ENCODE measurements at places on chromosomes 6 and 20.

DNA sequence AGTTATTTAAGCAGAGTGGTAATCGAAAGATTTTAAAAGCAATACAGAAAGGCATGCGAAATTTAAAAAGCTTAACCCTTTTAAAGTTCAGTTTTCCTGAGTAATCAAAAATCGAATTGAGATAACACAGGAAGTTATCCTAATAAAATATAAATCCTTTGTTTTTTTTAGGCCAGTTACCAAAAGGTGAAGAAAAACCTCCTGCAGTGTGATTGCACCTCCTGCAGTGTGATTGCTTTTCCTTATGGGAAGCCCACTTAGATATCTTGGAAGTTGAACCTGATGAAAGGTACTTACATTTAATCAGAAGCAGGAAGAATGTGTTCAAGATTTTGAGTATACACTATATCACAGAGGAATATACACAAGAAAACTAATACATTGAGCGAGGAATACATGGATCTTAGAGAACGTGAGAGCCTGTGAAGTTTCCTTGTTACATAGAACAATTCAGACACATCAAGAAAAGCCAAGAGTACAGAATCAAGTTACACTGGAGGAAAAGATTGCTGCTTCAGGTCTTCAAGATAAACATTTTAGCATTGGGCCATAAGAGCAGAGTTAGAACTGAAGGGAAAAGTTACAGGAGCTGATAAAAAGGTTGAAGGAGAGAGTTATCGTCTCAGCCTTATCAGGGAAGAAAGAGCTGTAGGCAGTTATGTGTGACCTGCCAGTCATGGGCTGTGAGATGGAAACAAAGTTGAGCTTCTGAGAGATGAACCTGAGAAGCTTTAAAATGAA, 7.7 kb upstream of the TMEM181 start:
- no peak for DNase-seq

- DNase-seq: no peak
These were observed 621.9 kb upstream of the CITED2 start for GRCh38 chr6:139996253-139996834.

DNA sequence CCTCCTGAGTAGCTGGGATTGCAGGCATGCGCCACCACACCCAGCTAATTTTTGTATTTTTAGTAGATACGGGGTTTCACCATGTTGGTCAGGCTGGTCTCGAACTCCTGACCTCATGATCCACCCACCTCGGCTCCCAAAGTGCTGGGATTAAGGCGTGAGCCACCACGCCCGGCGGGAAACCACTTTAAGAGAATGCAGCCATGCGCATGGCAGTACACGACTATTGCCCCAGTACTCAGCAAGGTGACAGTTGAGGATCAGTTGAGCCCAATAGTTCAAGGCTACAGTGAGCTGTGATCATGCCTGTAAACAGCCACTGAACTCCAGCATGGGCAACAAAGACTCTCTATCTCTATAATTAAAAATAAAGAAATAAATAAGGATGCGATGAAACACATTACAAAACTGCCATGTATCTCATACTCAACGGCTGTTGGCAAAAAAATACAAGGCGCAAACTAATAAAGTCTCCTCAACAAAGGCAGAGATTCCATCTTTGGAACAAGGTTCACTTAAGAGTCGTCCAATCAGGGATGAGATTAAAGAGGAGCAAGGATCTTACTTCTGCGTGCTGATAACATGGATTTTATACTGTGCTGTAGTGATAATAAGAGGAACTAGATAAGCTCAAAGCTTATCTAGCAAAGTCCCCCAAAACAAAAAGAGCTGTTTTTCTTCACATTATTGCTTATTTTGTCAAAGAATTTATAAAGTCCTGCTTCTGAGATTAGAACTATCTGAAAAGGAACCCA, 51.1 kb downstream of the STAU1 start:
- no peak for DNase-seq

- DNase-seq: no peak
These were observed 7.1 kb upstream of the DUSP22 start for GRCh38 chr6:285030-285771.

DNA sequence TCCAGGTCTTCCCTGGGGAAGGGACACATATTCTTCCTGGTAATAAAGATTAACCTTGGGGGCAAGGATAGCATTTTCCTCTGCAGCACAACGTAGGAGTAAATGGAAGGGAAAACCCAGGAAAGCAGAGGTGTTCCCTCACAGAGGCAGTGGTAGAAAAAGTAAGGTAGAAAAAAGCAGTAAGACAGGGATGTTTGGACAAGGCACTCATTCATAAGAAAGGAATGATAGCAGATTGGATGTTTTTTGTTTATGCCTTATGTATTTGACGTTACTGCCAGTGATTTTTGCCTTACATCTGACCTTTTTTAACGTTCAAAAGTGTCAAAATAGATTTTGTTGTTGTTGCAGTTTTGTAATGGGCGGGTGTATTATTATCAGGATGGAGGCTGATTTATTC, 395.0 kb downstream of the CDKAL1 start:
- no peak for DNase-seq

GRCh38 chr20:14888134-14888533, 550.7 kb upstream of the FLRT3 start:
- no peak for DNase-seq

DNA sequence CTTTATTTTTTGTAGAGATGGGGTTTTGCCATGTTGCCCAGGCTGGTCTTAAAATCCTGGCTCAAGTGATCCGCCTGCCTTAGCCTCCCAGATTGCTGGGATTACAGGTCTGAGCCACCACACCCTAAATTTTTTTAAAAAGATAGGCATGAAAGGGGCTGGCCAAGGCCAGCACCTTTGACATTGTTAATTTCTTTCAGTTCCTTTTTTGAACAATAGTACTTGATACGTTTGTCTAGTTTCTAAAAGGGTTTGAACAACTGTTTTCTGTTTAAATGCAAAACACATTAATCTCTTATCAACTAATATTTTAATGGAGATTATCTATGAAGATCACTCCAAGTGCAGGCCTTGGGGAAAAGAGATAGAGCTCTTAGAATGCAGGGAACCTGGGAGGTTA, 37.6 kb upstream of the PTPRK start:
- DNase-seq: no peak

GRCh38 chr6:149646599-149646998, 1.9 kb downstream of the KATNA1 start:
- no peak for DNase-seq

- no peak for DNase-seq
These were observed 78.6 kb upstream of the AKAP12 start for GRCh38 chr6:151160929-151161757.

GRCh38 chr20:32391003-32391402, 32.9 kb downstream of the ASXL1 start:
- peak; percentile 8 for DNase-seq

GRCh38 chr6:999552-999951, 306.6 kb upstream of the EXOC2 start:
- DNase-seq: no peak

DNA sequence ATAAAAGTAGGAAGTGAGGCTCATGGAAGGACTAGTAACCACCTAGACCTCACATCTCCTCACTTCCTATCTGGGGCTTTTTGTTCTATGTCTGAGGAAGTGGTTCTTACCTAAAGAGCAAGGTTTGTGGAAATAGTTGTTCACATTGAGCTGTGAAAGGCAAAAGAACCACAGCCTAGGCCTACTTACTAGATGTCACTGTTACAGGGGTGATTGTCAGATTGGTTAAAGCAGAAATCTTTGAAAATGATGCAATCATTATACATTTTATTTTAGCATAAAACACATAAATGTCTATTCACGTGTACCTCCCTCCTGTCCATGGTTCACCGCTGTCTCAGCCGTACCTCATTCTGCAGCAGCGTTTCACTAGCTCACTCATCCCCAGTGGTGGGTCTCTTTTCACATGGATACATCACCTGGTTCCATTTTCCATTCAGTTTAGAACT, 268.8 kb downstream of the TMEM242 start:
- peak; percentile 81 for DNase-seq

DNA sequence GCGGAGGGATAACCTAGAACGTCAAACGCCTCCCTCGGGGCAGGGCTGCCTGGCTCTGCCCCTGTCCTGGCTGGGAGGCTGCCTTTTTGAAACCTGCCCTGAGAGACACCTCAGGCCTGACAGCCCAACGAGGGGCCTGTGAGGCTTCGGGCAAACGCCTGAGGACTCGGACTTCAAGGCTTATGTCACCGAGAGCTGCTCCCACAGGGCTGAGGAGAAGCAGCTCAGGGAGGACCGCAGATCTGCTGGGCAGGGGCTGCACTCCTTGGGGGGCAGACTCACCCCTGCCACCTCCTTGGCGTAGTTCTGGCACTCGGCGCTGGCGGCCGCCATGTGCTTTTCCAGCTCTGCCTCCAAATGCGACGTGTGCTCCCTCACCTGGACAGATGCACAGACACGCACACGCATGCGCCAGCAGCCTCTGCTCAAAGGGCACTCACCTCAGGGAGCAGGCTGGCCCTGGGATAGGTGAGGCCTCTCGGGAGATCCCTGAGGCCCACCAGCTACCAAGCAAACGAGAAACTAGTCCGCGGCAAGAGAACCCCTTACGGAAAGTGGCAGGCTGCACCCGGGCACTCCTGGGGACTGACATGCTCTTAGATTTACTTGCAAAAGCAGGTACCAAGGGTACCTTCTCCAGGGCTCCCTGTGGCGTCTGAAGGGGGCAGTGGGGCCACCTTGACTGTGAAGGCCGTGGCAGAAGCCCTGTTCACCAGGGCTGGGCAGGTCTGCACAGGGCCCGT, 49.6 kb downstream of the DSTN start:
- no peak for DNase-seq

DNA sequence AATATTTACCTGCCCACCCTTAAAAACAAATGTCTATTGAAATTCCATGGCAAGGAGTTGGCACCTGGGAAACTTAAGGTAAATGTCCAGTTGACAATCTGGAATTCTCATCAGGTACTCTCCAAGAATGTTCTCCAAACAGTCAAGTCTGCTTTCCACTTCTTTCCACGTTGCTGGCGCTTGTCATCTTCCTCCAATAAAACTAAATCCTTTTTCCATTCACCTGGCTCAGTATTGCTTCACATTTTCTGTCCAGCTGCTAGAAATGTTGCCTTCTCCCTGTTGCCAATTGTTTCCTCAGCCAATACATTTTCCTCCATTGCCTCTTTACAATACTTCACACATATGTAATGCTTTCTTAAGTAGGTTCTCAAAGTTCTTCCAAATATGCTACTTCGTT, 1288.1 kb upstream of the MAP3K7 start:
- DNase-seq: no peak

DNA sequence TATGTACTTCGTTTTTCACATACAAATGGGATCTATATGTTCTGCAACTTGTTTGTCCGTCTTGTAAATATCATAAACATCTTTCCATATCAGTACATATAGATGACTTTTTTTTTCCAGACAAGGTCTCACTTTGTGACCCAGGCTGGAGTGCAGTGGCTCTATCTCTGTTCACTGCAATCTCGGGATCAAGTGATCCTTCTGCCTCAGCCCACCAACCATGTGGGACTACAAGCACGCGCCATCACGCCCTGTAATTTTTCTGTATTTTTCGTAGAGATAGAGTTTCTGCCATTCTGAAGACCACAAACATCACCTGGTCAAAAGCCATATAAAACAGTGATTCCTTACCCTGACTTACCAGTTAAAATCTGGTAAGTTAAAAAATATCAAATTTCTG, 37.7 kb upstream of the SYNCRIP start:
- peak; percentile 35 for DNase-seq

DNA sequence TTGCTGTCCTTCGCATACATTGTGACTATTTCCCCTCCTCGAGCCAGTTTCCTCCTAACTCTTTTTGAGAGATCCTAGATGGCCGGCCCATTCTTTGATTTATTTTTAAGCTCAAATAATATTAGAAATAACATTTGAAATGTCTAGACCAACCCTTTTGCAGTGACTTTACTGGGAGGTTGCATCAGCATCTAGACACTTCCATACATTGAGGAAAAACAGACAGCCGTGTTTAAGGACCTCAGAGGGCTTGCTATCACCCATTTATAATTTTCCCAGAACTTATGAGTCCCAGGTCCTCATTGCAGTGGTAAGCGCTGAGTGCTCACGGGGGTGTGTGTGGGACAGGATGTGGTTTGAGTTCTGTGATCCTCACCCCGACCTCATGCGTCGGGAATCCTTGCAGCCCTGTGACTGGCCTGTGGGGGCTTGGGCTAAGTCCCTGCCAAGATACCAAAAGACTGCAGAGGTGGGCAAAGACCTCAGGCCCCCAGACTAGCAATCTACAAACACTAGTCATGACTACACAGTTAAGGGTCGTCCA, at the start of gene GPX5:
GPX5 (plus strand) TSS at position 386 of the 544 bp plus-strand sequence; CDS start at position 519, 133 bp downstream.
- no peak for DNase-seq

DNA sequence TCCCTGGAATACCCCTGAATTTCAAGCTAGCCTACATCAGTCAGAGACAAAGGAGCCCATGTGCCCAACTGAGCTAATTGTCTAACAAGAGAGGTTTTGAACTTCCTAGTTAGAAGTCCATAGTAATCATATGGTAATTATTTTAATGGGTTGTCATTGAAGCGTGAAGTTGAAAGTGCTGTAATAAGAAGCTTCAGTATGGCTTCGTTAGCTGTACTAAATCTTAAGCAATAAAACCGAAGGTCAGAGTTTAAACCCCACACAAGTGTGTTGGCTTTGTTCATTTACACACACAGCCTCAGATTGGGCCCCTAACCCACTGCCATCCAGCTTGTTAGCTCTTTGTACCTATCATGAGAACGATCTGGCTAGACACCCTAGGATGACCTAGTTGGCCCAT, 195.6 kb upstream of the RIN2 start:
- DNase-seq: no peak

GRCh38 chr6:31821301-31822035, 6.1 kb upstream of the HSPA1B start:
- DNase-seq: no peak

DNA sequence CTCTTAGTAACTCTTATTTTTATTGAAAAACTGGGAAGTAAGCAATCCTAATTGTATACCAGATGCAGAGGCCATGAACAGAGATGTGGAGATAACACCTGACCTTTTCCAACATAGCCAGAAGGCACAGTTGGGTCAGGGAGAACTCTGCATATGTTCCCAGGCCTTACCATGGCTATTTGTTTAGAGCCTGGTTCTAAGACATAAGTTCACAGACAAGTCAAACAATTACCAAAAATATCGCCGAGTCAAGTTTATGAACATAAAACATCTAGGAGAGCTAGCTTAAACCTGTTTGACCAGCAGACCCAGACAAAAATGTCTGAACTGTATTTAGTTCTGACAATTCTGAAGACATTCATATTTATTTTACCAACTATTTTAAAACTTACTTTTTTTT, 26.7 kb upstream of the IYD start:
- no peak for DNase-seq

- no peak for DNase-seq
These were observed 30.9 kb downstream of the RSPH3 start for GRCh38 chr6:158969148-158969547.

Measured in GF-D8 (cell line).